ENCODE measurements at places on chromosomes 2 and 18.
A peak's percentile ranks its signal among the peaks of the same experiment; 100 is the strongest.

DNA sequence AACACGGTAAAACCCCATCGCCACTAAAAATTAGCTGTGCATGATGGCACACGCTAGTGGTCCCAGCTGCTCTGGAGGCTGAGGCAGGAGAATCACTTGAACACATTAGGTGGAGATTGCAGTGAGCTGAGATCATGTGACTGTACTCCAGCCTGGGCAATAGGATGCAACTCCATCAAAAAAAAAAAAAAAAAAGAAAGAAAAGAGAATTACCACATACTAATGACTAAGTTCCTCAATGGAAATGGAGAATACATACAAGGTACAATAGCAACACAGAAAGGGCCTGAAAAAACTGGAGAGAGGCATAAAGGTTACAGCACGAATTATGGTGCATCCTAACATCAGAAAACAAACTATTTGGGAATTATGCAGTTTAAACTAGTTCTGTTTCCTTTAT lies 81.3 kb downstream of the CDH2 start:
- no peak for DNase-seq

- no peak for DNase-seq
Measured at GRCh38 chr18:76179257-76179656, 315.8 kb downstream of the ZNF516 start.

GRCh38 chr2:169162613-169163012 lies 93.2 kb downstream of the DHRS9 start:
- no peak for DNase-seq

GRCh38 chr2:176601066-176601465 lies 331.8 kb downstream of the MTX2 start:
- no peak for DNase-seq

DNA sequence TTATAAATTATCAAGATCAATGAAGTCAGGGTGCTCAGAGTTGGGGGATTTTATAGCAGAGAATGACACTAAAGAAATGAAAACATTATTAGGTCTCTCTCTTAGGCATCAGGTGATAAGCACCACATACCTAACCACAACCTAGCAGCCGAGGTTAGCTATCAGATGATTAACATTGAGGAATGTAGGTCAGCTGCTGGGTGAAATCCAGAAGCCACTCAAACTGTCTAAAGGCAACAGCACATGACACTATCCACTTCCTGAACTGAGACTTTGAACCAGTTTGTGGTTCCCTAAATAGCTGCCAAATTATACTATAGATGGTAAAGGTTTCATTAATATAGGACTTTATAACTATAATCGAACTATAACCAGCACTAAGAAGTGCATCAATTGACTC lies 4.7 kb downstream of the EPG5 start:
- no peak for DNase-seq

DNA sequence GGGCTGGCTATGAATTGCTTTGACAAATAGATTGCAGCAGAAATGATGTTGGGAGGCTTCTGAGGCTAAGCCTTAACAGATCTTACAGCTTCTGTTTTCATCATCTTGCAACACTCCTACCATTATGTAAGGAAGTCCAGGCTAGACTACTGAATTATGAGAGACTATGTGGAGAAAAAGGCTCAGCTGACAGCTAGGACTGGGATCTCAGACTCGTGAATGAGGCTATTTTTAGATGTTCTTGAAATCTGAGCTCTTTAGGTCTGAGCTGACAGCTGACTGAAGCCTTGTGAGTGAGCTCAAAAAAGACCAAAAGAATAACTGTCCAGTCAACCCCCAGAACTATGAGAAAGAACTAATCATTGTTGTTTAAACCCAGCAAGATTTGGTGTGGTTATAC lies 70.3 kb downstream of the VWC2L start:
- no peak for DNase-seq

GRCh38 chr2:240319855-240320203 lies 115.6 kb upstream of the GPC1 start:
- no peak for DNase-seq

GRCh38 chr2:220241423-220241822 lies 614.0 kb downstream of the SLC4A3 start:
- DNase-seq = no peak

GRCh38 chr2:236863729-236864126 lies 222.0 kb upstream of the COPS8 start:
- DNase-seq = no peak

- no peak for DNase-seq
Measured at GRCh38 chr2:128784626-128785306, 466.1 kb upstream of the HS6ST1 start.

GRCh38 chr2:31989946-31990345 lies 20.9 kb downstream of the MEMO1 start:
- no peak for DNase-seq

GRCh38 chr18:3264362-3264761 lies 2.4 kb downstream of the MYL12B start:
- DNase-seq = no peak

DNA sequence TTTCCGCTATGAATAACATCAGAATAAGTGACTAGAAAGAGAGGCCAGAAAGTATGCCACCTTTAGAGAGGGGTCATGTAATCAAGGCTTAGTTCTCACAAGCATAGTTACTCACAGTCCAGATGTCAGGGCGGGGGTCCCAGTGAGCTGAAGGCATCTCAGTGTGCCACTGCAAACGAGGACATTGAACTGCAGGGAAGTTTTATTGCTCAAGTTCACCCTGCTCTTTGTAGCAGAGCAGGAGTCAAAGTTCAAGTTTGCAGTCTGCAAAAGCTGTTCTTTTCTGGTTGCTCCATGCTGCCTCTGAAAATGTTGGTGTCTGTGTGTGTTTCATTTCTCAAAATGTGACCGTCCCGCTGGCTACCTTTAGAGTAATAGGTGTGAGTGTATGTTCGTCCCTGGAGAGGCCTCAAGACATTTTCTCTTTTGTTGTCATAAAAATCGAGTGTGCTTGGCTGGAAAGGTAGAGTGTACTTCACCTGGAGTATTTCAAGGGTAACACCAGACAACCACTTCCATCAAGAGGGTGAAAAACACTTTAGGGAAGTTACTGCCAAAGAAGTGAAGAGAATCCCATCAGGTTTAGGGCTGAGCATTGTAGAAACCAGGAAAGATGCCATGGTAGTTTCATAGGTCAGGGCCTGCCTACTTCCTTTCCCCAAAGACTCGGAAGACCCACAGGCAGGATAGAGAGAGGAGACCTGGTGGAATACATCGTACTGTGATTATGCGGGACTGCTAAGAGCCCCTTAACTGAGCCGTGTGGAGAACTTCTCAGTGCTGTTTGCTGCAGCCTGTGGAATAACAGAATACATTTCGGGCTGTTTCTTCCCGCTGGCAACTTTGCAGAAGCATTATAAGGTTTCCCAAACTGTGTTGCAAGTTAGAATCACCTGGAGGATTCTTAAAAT lies 89.9 kb downstream of the LYPD6 start:
- no peak for DNase-seq

DNA sequence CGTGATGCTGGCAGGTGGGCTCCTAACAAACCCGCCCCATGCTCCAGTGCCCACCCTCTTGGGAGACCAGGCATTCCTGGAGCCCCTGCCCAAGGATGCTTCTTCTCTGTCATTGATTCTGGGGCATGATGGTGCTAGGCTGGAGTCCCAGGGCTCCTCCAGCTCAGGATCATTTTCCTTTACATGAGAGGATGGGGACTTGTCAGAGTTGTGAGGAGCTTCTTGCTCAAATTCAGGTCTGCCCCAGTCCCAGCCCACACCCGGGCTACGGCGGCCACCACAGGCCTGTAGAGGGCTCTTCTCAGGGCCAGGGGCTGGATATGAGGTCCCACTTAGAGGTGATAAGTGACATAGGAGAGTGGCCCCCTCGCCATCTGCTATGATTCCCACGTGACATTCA lies 141.1 kb upstream of the COPS8 start:
- DNase-seq = no peak

DNA sequence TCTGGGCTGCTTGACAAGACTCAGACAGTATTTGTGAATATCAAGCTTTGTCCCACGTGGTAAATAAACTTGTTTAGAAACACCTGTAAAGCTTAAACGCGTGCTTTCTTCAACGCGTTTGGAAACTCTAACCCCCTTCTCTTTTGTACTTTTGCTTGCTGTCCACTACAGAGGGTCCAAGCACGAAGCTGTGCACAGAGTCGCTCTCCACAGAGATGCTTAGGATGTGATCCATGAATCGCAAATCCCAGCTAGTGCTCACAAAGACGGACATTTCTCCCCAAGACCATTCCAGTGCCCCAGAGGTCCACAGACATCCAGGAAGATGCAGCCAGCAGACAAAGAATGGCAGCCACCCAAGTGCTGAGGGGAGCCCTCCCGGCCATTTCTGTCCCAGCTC lies at the start of gene GPR45:
Gene GPR45 (plus strand): TSS at position 301 of the 400 bp plus-strand sequence. CDS start 116 bp downstream, outside the sequence.
- no peak for DNase-seq

- DNase-seq = no peak
Measured at GRCh38 chr2:25053041-25053440, 11.2 kb downstream of the EFR3B start.

GRCh38 chr2:216956820-216957493 lies 97.1 kb upstream of the TNP1 start:
- DNase-seq = no peak

DNA sequence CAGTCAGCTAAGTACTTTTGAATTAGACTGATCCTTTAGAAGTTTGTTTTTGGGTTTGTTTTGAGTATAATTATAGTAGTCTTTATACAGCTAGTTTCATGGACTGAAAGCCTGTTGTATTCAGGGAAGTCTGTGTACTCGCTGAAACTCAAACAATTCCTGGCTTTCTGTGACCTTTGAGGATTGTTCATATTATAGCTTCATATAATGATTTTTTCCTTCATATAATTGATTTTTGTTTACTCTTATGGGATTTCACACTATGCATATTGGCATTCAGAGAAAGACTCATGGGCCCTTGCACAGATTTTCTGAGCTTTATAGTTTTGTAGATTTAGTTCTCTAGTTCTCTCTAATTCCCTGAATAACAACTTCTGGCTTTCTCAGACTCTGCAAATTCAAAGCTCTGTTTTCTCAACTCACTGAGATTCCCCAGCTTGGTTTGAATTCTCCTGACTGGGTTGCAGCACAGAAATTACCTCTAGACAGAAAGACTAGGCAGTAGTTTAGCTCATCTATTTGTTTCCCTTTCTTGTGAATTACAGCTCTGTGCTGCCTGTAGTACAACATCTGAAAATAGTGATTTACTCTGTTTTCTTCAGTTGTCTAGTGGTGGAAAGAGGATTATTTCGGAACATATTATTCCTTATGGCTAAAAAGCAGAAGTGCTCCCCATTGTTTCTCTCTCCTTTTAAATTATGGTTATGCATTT lies 495.9 kb upstream of the CNTNAP5 start:
- DNase-seq = no peak

GRCh38 chr18:25737710-25738311 lies 352.6 kb downstream of the SS18 start:
- no peak for DNase-seq

- DNase-seq = no peak
Measured at GRCh38 chr2:236546561-236547002, 23.0 kb upstream of the ACKR3 start.

DNA sequence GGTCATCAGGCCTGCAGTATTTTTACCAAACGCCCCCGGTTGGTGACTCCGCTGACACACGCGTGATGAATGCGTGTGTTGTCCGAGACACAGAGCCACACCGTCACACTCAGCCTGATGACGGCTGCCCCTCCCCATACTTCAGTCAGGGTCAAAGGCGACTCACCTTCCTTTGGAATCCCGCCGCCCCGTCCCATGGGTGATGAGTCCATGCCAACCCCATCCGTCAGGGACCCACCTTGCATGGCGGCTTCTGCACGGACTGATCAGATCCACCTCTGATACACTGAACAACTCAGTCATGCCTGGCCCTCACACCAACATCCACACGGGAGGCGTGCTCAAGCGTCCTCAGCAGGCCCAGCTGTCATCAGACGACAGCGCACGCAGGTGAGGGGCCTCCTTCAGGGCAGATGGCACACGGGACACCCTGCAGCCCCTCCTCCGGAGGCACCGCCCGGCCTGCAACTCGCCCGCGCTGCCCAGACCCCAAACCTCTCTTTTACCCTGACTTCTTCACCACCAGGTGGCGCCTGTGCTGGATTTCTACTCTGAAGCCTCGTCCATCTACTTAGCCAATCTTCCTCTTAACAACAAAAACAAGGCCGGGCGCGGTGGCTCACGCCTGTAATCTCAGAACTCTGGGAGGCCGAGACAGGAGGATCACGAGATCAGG lies 89.2 kb downstream of the ZNF516 start:
- peak; percentile 19 for DNase-seq

DNA sequence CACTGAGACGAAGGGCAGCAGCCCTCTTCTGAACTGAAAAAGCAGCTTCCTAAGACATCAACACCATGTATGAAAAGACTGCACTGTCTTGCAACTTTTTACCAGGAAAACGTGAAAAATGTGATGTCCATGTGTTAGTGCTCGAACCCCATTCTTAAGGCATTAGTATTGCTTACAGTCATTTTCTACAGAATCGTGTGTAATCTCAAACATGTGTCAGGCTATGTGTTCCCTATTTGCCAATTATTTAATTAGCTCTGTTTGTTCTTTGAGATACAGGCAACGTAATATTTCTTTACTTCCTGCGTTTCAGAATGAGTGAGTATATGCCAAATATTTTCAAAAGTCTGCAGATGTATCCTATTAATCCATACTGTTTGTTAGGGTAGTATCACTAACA lies 307.7 kb upstream of the CCDC68 start:
- DNase-seq = no peak

DNA sequence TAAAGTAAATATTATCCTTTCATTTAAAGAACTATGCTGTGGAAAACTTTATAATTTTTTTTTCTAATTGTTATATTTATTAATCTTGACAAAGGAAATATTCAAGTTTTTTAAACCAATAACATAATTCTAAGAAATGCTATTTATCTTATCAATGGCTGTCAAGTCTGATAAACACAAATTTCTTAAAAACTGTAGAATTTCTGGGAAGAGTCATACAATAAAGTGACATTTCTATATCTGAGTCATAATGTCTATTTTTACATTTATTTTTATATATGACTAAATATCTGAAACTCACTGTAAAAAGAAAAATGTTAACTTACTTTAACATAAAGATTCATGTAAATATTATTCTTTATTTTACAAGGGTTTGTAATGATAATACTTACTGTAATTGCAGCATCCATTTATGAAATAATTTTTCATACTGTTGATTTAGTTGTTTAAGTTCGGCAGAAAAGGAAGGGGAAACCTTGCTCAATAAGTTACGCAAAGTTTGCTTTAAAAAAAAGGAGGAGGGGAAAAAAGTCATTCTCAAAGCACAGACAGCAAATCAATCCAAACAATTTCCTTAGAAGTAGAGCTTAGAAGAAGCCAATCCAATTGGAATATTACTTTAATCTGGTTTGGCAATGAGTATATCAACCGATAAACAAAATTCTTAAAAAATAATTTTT lies 32.4 kb downstream of the ORC2 start:
- DNase-seq = no peak

- no peak for DNase-seq
Measured at GRCh38 chr2:67689186-67689585, 292.1 kb downstream of the ETAA1 start.

- DNase-seq = no peak
Measured at GRCh38 chr2:176817061-176817565, 395.5 kb upstream of the HNRNPA3 start.

DNA sequence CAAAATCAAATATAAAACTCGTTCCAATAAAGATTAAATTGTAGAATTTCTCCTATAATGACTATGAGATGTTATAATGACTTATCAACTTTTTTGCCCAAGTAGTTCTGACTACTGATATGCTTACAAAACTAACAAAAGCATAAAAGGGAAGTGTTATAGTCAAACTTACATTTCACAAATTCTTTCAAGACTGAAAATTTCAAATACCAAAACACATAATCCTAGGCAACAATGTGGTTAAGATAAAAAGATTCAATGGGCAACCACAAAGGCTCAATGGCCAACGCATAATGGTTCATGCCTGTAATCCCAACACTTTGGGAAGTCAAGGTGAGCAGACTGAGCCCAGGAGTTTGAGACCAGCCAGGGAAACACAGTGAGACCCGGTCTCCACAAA lies 135.7 kb downstream of the USP34 start:
- DNase-seq = no peak
